ENCODE measurements at places on chromosomes 12 and 14.

- DNase-seq: no peak
These were observed 49.9 kb downstream of the PEBP1 start for GRCh38 chr12:118185602-118186397.

DNA sequence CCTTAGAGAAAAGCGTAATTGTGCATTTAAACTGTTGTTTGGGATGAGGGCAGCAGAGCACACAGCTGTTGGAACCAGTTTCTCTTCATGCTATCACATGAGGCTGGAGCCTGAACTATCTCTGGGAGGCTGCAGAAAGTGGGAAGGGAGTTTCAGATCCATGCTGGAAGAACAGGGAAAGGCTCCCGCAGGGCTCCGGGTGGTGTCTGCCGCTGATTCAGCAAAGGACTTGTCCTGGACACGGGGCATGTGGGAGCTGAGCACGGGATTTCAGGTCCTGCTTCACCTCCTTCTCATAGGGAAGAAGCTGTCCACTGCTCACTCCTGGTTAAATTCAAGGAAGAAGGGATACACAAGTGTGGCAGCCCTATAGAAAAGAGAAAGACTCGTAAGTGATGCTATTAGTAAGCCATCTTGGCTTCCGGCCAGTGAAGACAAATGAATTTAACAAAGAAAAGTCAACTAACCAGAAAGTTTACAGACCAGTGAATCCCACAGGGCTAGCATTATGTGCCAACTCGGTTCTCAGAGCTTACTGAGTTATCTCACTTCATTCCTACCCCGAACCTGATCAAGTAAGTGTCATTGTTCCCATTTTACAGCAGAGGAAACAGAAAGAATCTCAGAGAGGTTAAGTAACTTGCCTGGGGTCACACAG is 6.7 kb upstream of the FZD10 start:
- DNase-seq: no peak

GRCh38 chr12:87923361-87923760 is 105.8 kb downstream of the C12orf50 start:
- DNase-seq: no peak

- DNase-seq: no peak
These were observed 12.8 kb downstream of the DIP2B start for GRCh38 chr12:50517421-50518048.

- no peak for DNase-seq
These were observed 114.0 kb downstream of the PLXNC1 start for GRCh38 chr12:94262228-94263010.

GRCh38 chr12:101743724-101744472 is 4.6 kb upstream of the SYCP3 start:
- no peak for DNase-seq

DNA sequence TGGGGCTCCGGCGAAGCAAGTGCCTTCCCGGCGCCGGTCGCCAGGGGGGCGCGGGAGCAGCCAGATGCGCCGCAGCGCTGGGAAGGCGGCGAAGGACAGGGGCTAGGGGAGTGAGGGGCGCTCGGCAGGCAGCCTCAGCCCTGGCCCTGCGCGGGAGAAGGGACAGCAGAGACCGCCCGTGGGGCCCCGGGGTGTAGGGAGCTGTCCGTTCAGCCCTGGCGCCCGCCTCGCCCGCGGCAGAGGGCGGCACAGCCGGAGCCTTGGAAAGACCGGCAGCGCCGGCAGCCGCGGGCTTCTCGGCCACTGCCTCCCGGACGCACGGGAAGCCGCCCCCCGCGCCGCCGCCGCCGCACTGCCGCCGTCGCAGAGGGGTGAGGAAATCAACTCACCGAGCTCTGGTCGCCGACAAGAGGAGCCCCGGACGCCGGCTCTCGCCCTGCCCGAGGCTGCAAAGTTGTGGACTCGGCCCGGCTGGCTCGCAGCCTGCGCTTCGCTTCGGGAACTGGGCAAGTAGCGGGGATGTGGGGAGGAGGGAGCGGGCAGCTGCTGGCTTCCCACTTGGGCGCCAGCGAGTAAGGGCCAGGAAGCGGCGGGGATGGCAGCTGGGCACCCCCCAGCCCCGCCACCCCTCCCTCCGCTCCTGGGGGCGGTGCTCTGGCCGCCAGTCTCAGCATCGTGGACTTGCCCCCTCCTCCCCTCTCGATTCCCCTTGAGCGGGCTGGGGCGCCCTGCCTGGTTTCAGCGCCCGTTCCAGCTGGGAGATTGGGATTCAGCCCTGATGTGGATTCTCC is at the start of gene ZDHHC22:
TSS of gene ZDHHC22 (minus strand) at position 578 of the 791 bp plus-strand sequence. CDS start 2,053 bp downstream, outside the sequence.
- DNase-seq: no peak

DNA sequence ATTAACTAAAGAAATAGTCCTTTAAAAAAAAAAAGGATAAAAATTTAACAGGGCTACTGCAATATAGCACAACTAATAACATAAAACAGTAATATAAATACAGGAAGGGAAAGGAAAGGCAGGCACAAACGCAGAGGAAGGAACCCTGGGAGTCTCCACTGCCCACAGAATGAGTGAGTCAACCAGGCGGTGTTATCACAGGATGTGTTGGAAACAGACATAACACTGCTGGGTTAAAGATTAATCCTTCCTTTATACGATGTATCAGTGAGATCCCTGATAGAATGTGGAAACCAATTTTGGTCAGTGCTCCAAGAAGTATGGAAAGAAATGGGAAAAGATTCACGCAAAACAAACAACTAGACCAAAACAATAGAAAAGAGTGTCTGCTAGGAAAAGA is 47.9 kb downstream of the FGD6 start:
- DNase-seq: no peak

GRCh38 chr14:60981633-60982455 is 799 bp downstream of the SLC38A6 start:
- no peak for DNase-seq

- no peak for DNase-seq
These were observed 148.2 kb downstream of the ADGRD1 start for GRCh38 chr12:131101703-131102492.

DNA sequence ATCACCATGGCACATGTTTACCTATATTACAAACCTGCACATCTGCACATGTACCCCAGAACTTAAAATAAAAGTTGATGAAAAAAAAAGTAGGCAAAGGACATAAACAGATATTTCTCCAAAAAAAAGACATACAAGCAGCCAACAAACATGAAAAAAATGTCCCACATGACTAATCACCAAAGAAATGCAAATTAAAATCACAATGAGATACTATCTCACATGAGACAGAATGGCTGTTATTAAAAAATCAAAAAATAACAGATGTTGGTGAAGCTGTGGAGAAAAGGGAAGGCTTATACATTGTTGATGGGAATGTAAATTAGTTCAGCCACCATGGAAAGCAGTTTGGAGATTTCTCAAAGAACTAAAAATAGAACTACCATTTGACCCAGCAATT is 68.0 kb upstream of the FAR2 start:
- no peak for DNase-seq

DNA sequence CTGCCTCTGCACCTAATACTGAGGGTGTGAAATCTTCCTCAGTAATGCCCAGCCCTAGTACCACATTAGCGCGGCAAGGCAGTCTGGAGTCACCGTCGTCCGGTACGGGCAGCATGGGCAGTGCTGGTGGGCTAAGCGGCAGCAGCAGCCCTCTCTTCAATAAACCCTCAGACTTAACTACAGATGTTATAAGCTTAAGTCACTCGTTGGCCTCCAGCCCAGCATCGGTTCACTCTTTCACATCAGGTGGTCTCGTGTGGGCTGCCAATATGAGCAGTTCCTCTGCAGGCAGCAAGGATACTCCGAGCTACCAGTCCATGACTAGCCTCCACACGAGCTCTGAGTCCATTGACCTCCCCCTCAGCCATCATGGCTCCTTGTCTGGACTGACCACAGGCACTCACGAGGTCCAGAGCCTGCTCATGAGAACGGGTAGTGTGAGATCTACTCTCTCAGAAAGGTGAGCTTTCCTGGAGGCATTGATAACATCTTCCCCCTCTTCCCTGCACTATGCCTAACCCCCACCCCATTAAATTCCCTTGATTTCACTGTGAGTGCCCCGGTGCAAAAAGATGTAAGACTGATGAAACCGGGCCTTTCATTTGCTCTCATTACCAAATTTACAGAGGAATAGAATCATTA is 291.4 kb downstream of the NAV3 start:
- DNase-seq: no peak

DNA sequence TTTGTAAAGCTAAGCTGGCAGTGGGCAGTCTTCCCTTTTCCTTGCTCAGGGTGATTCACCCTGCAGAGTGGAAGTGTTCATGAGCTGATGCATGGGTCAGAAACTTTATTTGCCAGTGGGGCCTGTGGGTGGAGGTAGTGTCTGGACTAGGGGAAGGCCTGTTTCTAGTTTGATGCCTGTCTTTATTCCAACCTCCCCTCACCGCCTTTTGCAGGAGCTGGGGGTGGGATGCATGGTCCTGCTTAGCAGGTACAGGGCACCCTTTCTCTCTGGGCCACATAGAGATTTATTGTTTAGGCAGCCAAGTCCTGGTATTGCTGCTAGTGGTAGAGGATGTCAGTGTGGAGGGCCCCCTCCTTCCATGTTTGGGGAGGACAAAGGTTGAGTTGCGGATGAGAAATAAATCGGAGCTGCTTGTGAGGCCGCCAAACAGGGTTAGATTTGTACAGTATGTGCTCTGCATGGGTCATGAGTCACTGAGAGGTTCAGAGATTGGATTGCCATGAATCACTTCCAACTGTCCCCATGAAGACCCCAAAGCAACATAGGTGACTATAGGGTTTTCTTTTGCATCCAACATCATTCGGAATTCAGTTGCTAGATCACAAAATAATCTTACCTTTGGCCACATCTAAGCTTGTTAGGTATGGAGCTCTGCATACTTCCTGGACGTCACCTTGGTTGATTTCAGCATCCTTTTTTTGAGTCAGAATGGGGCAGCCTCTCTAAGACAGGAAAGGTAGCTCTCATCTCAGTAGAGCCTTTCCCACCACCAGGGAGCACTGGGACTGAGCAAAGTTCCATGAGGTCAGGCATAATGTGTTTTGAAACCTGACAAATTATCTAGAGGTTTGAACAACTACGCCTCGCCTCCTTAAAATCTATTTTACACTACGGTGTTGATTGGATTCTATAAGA is 8.8 kb downstream of the SMOC1 start:
- peak; percentile 10 for DNase-seq

GRCh38 chr12:3988519-3989217 is 115.5 kb upstream of the PARP11 start:
- DNase-seq: no peak

- no peak for DNase-seq
These were observed 14.1 kb downstream of the IL31 start for GRCh38 chr12:122159882-122160281.

GRCh38 chr12:93851257-93851671 is 174.1 kb downstream of the CRADD start:
- no peak for DNase-seq

- no peak for DNase-seq
These were observed 67.5 kb downstream of the DIP2B start for GRCh38 chr12:50572287-50572686.
